Dorsolateral prefrontal cortex (tissue), 122 donors: ENCODE measurements at places on chromosomes 7 and 10.

DNA sequence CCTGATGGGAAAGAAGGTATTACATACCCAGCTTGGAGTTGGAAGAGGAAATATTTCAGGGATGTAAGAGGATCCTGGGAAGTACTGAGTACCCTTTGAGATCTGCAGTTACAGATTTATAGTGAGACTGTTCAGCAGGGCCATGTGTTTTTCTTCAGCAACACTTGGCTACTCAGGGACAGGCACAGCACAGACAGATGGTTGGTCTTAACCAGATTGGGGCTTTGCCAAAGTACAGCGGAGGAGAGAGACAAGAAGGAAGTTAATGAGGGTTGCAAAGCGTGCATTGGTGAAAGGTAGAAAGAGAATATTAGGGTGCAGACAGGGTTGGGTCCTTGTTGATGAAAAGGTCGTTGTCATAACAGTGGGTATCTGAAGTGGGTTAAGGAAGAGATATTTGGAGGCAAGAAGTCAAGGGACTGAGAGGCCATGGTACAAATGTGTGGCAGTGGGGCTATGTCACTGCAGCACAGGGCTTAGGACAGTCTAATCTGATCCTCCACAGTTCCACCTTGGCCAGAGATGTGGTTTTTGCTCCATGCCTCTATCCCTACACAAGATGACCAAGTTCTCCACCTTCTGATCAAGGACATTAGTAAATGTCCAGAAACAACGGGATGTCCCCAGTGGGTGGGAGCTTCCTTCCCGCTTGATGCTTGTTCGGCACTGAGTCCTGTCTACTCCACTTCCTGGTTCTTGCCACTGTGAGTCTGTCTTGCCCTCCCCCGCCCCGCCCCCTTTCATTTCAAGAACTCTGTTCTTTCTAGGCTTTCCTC, 18.9 kb upstream of the DNAJC1 start:
- no peak for DNase-seq

DNA sequence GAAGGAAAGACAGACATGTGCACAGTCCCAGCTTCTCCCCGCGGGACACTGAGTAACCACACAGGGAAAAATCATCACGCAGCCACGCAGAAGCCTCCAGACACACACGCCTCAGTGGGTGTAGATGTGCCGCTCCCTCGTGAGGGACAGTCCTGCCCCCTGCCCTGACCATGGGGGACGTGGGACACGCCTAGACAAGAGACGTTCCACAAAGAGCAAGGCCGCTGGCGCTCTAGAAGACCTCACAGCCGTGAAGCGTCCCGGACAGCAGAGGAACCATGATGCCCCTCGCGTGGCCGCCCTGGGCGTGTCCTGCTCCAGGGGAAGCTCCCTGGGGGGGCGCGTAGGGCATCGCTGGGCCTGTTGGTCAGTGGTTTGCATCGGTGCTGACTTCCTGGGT, 210.8 kb downstream of the DNAJB6 start:
- DNase-seq = no peak

GRCh38 chr7:114865564-114865963, 56.3 kb upstream of the MDFIC start:
- DNase-seq = peak; percentile 37

- DNase-seq = peak; percentile 25
Observed at GRCh38 chr7:120272701-120273475, at the start of gene KCND2. TSS of gene KCND2 (plus strand) at chr7:120273175.

DNA sequence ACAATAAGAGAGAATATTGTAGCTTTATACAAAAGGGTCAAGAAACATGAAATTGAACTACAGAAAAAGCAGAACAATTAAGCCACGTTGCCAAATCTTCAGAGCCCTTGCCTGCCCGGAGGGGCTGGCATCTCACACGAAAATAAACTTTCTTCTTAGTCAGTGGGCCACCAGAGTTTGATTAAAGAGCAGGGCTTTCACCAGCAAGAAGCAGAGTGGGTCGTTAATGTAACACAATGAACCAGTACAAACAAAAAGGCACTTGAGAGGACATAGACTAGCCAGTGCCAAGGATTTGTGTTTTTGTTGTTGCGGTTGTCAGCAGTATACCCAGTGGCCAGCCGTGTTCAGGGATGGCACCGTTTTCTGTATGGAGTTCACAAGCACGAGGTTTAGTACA, 155.4 kb downstream of the NRP1 start:
- no peak for DNase-seq

GRCh38 chr7:132251327-132251659, 325.0 kb downstream of the PLXNA4 start:
- peak; percentile 78 for DNase-seq

GRCh38 chr7:24135003-24135817, 148.8 kb upstream of the NPY start:
- DNase-seq = no peak

DNA sequence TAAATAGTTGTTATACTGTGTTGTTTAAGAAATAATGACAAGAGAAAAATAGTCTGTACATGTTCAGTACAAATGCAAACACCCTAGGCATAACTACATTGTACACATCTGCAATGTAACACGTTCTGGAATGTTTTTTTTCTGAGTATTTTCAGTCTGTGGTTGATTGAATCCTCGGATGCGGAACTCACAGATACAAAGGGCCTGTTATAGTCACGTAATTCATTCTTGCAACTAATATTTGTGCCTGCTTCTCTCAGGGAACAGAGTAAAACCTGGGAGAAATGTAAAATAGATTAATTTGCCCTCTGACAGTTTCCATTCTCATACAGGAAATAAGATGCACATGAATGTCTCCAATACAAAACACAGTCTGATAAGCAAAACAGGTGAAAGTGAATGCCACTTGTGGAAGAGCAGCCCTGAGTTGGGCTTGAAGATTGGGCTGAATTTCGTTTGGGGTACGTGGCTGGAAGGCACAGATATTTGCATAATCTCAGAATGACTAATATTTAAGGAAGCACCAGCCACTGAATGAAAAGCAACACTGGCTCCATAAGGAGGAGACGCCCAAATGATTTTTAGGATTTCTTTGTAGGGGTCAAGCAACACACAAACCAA, 19.1 kb downstream of the DENND2A start:
- DNase-seq = no peak

- no peak for DNase-seq
Observed at GRCh38 chr7:2585446-2585845, 26.7 kb downstream of the IQCE start.

GRCh38 chr10:3241274-3241921, 68.8 kb upstream of the PITRM1 start:
- DNase-seq = peak; percentile 30

GRCh38 chr7:41125343-41125742, 577.5 kb downstream of the INHBA start:
- no peak for DNase-seq
